Stimulated activated CD4-positive, alpha-beta T cell treated with anti-CD3 and anti-CD28 coated beads, TNF-alpha, amount 100 ng/mL, for 4 hours (primary cell): ENCODE measurements at places on chromosomes 2 and 18.

GRCh38 chr2:118721817-118722551 lies 125.5 kb downstream of the EN1 start:
- DNase-seq: no peak

DNA sequence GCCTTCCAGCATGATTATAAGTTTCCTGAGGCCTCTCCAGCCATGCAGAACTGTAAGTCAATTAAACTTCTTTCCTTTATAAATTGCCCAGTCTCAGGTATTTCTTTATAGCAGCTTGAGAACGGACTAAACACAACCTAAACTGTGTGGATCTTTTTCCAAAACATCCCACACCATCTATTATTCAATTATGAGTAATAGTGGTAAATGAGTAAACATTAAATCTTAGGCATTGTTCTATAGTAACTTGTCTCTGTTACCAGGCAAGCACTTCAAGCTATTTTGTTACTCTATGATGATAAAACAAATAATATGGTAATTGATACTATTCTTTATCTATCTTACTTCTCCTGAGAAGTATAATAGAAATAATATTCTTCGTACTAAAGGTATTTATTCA lies 536.9 kb upstream of the CHAC2 start:
- DNase-seq: no peak

DNA sequence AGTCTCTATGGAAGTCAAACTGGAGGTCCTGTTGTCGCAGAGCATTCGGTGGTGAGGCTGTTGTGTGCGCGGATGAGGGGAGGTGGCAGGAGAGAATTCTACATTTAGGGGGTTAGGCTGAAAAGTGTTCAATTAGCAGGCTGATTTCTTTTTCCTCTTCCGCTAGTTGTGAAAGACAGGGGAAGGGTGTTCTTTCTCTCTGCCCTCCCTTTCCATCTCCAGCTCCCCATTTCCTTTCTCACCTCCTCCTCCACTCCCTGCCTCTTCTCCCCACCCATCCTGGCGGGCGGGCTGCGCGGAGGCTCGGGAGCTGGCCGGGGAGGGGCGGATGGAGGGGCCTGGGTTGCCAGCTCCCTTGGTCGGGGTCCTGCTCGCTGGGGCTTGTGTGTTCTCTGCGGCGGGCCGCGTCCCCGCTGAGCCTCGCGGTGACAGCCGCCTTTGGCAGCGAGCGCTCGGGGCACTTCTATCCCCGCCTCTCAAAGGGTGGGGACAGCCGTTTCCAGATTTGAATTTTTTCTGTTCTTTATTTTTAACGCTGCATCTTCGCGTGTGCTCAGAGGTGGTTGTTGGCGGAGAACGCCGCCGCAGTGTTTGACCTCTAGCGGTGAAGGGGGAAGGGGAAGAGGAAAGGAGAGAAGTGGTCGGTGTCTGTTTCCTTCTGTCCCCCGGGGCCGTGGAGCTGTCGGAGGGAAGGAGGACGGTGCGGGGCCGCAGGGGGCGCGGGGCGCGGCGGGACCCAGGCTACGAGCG lies 3.6 kb downstream of the SOX11 start:
- DNase-seq: no peak

- no peak for DNase-seq
Observed at GRCh38 chr18:73614812-73615211, 532.8 kb downstream of the FBXO15 start.

GRCh38 chr2:102056079-102056581 lies 64.4 kb downstream of the IL1R2 start:
- DNase-seq: no peak

DNA sequence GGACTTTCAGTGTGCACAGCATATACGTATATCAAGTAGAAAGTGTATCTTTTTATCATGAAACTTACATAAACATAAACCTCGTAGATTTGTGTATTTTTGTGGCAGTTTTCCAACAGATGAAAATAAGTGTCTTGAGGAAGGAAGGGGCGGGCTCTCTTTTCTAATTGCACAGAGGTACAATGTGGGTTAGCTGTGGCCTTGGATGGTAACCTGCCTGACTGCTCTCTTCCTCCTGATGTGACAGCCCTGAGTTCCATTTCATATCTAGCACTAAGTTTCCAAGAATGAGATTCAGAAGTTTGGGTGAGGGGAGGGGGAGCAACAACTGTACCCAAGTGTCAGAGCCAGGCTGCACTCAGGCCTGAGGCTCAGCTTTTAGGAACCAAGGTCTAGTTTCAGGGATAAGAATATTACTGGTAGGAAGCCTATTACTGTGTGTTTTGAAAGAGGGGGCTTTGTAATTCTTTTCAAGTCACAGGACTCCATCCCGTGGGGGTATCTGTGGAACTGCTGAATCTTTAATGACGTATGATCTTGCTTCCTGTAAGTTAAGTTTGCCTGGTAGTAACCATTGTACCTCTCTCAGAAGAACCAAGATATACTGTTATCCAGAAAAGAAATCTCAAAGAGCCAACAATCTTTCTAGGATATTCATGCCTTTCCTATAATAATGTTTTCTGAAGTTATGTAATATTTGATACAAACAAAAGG lies 483.7 kb downstream of the PTPRM start:
- no peak for DNase-seq

DNA sequence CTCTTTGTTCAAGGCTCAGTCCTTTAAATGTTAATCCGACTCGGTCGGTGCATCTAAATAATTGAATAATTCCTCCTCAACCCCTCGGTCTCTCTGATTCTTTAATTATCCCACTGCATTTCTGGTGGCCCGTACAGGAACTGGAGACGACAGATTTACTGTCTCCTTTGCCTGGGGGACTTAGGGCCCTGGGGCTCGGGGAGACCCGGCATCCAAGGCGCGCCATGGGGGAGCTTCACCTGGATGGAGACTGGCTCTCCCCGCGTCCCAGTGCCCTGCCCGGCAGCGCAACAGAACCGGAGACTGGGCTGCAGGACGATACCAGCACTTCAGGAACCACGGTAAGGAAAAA lies 47.7 kb upstream of the SELENOI start:
- DNase-seq: no peak

GRCh38 chr2:237692601-237693290 lies 65.4 kb downstream of the LRRFIP1 start:
- no peak for DNase-seq

GRCh38 chr2:215360596-215360995 lies 48.7 kb downstream of the ATIC start:
- no peak for DNase-seq

DNA sequence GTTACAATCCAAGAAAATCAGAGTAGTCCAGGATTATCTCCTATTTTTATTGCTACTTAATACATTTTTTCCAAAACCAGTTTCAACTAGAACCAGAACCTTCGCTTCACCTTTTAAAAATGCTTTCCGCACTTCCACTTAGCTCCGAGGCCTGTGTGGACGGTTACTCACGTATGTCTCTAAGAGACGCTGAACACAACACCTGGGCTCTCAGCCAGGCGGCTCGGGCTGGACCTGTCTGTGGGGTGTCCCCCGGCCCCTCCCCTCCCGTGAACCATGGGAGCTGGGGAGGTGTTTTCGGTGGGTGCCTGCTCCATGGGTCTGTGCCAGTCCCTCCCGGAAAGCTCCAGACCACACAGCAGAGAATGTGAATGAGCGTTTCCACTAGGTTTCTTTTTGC lies 223.8 kb downstream of the GLI2 start:
- DNase-seq: no peak

- DNase-seq: no peak
Observed at GRCh38 chr2:205561441-205561840, 120.9 kb upstream of the NRP2 start.

- DNase-seq: no peak
Observed at GRCh38 chr2:179239195-179239594, 25.4 kb downstream of the SESTD1 start.

- DNase-seq: no peak
Observed at GRCh38 chr18:27378431-27379095, 193.5 kb upstream of the CHST9 start.

DNA sequence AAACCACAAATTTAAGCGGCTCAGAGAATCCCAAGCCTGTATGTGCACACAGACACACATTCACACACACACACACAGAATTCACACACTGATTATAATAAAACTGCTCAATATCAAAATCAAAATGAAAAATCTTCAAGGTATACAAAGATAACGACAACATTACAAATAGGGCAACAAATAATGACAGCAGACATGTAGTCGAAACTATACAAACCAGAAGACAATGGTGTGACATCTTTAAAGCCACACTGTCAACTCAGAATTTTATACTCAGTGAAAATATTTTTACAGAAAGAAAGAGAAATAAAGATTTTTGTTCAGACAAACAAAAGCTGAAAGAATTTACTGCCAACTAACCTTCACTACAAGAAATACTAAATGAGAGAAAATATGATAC lies 333.4 kb downstream of the INSIG2 start:
- no peak for DNase-seq

DNA sequence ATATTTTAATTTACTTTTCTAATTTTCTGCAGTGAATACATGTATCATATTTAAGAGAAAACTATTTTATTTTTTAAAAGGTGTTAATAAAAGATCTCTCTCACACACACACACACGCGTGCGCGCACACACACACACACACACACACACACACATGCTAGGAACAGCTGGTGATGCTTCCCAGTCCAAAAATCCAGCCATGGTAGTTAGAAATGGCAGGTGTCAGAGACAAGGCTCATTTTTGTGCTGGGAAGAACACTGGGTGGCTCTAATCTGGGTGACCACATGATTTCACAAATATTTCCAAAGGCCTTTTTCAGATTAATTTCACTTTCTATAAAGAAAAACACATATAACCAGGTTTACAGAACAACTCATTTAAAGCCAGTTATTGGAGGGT lies 104.5 kb upstream of the NCK2 start:
- no peak for DNase-seq
